ENCODE measurements at places on chromosomes 7 and 10.

DNA sequence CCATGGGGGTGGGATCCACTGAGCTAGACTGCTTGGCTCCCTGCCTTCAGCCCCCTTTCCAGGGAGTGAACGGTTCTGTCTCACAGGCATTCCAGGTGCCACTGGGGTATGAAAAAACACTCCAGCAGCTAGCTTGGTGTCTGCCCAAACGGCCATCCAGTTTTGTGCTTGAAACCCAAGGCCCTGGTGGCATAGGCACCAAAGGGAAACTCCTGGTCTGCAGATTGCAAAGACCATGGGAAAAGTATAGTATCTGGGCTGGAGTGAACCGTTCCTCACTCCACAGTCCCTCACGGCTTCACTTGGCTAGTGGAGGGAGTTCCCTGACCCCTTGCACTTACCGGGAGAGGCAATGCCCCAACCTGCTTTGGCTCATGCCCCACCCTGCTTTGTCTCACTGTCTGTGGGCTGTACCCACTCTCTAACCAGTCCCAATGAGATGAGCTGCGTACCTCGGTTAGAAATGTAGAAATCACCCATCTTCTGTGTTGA lies 62.7 kb downstream of the PPP1R9A start:
- no peak for DNase-seq

- no peak for DNase-seq
These were observed 123.7 kb upstream of the FAM3C start for GRCh38 chr7:121519548-121520521.

GRCh38 chr10:106982268-106982667 lies 182.2 kb downstream of the SORCS1 start:
- DNase-seq: no peak

DNA sequence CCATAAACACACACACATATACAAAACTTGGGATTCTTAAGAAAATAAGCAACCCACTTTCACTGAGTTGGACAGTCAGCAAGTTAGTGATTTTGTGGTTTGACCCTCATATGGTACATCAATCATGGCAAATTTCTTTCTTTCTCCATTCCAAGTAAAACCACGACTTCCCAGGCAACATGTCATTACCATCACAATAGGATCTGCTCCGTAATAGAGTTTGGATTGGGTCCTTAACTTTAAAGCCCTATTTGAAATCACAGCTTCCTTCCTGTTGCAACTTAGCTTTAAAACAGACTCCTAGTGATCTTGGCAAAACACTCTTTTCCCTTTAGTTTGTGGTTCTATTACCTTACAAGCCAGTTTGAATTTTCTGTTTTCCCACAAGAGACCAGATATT lies 483.6 kb downstream of the INHBA start:
- no peak for DNase-seq

DNA sequence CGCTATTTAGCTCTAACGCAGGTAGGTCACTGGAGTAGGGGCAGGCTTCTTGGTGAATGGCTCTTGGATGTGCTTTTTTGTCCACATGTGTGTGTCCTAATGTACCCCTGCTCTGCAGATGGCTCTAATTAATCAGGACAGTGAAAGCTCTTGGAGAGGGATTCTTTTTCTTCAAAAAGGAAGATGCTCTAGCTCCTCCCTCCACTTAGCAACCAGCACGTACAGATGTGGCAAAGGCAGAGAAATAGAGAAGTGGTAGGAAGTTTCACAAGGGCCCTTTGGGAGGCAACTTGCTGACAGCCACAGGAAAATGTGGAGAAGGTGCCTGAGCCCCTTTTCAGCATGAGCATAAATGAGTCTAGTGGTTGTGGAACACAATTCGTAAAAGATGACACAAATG lies 221.7 kb downstream of the PLXNA4 start:
- no peak for DNase-seq

- DNase-seq: no peak
These were observed 62.7 kb downstream of the LANCL2 start for GRCh38 chr7:55427800-55428199.

DNA sequence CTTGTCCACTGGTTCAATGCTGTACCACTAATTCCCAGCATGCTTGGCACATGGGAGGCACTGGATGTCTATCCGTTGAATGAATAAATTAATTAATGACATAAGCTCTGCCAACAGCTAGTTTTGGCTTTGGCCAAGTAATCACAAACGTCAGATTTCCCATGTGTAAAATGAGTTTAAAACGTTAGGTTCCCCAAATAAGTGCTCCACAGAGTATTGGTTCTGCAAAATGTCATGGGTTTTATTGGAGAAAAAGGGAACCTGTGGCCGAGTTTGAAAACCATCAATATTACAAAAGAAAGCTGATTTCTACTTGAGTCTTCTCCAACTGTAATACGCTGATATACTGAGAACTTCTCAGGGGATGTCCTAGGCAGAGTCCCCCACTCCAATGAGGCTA lies 23.2 kb downstream of the ELMO1 start:
- DNase-seq: no peak

DNA sequence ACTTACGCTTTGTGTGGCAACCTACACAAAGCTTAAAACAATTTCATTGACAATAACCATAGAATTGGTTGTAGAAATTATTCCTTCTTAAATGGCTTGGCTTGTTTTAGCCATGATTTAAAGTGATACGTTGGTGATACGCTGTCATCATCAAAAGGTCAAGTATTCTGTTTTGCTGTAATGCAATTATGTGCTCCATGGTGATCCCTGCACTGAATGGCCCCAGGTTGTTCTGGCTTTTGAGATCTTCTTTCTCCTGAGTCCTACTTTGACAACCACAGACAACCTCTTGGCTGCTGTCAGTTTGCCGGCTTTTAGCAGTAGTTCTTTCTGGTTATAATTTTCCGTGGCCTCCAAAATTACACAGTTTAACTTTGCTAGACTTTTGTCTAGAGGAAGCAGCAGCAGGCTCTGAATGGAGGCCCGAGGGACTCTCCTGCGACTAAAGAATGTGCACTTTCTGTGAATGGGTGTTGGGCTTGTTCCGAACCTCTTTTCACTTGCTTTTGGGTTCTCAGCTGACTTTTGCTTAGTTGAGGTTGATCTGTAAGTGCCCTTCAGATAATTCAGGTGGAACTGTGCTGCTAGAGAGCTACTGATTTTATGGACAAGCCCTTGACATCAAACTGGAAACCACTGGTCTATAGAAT lies 104.7 kb downstream of the TMEM178B start:
- no peak for DNase-seq

GRCh38 chr7:73850781-73851207 lies 8.5 kb upstream of the METTL27 start:
- no peak for DNase-seq

DNA sequence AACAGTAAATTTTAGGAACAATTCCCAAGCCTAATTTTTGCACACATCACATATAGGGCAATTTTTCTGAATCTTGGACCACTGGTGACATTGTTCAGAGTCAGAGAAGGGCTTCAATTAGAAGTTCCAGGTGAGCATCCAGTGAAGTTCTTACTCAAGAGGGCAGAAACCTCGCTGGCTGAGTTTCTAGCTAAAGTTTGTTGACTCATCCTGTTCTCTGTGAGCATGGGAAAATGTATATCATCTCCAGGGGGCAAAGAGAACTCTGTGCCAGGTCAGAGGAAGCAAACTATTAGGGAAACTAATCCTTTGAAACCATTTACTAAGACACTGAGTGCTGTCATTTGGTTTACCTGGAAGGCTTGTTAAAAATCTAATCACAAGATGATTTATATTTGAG lies 695.6 kb upstream of the IGFBP3 start:
- no peak for DNase-seq

- peak; percentile 34 for DNase-seq
These were observed 512 bp upstream of the VIM start for GRCh38 chr10:17227367-17228090.

- no peak for DNase-seq
These were observed 1548.1 kb upstream of the LRRTM3 start for GRCh38 chr10:65377687-65378086.

DNA sequence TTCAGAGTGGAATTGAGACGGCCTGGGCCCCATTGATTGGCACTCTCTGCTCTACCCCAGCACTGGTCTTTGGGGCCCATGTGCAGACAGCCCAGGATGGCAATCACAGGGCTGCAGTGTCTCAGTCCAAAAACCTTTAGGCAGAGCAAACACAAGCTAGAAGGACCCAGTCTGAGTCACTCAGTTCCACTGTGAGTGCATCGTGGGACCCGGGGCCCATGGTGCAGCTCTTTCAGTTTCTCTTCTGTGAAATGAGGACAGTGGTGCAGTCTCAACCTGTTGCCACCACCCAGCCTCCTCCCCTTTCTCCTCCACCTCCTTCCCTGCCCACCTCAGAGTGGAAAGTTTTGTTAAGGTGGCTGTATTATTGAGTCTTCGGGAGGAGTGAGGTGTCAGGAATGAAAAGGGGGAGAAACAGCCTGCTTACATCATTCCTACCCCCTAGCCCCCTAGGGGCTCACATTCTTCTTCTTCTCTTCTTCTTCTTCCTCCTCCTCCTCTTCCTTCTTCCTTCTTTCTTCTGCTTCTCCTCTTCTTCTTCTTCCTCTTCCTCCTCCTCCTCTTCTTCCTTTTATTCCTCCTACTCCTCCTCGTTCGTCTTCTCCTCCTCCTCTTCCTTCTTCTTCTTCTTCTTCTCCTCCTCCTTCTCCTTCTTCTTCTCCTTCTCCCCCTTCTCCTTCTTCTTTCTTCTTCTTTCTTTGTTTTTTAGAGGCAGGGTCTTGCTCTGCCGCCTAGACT lies 19.5 kb upstream of the CARD11 start:
- peak; percentile 79 for DNase-seq

- DNase-seq: no peak
These were observed 85.6 kb downstream of the PRKG1 start for GRCh38 chr10:51159841-51160240.

DNA sequence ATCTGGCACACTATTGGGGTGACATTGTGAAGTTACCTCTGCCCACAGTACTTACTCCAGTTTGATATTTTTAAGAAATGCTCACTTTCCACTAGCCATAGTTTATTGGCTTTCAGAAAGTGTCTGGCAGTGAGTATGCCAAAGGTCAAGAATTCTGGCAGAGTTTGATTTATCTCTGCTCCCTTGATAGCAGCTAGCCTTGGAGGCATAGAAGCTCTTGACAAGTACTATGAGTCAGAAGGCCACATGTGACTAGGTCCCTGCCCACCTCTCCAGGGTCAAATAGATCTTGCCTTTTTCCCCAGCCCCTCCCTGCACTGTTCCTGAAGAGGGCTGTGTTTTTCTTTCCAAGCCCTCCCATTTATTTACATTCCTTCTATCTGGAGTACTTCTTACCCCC lies 202.2 kb downstream of the AUTS2 start:
- DNase-seq: no peak

DNA sequence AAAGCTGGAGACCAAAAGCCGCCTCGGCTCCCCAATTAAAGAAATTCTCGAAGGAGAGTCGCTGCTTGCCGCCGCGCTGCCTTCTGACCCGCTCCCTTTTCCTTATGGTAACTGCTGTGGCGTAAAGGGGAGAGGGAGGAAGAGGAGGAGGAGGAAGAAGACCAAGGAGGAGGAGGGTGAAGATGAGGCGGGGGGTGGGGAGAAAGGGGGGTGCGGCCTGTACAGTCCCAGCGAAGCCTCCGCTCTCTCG lies 388 bp downstream of the CNOT4 start:
- no peak for DNase-seq

GRCh38 chr7:116582806-116583444 lies 58.1 kb downstream of the CAV1 start:
- no peak for DNase-seq

- DNase-seq: no peak
These were observed 1.5 kb upstream of the SHH start for GRCh38 chr7:155813546-155814315.

GRCh38 chr7:125559921-125560320 lies 630.3 kb upstream of the POT1 start:
- no peak for DNase-seq

DNA sequence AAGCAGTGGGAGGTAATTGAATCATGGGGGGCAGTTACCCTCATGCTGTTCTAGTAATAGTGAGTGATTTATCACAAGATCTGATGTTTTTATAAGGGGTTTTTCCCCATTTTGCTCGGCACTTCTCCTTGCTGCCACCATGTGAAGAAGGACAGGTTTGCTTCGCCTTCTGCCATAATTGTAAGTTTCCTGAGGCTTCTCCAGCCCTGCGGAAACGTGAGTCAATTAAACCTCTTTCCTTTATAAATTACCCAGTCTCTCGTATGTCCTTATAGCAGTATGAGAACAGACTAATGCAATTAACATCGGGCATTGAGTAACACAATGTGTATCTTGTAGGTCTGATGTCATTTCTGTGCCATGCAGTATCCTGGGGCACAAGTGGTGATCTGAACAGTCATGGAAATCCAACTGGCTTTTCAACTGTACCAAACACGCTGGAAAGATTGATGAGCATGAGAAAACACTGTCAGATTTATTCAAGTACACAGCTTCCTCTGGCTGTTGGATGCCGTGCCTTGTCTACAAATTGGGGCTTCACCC lies 208.6 kb upstream of the KIAA1217 start:
- no peak for DNase-seq

GRCh38 chr7:105105579-105105978 lies 91.6 kb downstream of the KMT2E start:
- no peak for DNase-seq

- no peak for DNase-seq
These were observed 147.4 kb downstream of the PRPF18 start for GRCh38 chr10:13734151-13734550.

GRCh38 chr10:17651896-17652295 lies 7.9 kb downstream of the STAM start:
- DNase-seq: no peak

DNA sequence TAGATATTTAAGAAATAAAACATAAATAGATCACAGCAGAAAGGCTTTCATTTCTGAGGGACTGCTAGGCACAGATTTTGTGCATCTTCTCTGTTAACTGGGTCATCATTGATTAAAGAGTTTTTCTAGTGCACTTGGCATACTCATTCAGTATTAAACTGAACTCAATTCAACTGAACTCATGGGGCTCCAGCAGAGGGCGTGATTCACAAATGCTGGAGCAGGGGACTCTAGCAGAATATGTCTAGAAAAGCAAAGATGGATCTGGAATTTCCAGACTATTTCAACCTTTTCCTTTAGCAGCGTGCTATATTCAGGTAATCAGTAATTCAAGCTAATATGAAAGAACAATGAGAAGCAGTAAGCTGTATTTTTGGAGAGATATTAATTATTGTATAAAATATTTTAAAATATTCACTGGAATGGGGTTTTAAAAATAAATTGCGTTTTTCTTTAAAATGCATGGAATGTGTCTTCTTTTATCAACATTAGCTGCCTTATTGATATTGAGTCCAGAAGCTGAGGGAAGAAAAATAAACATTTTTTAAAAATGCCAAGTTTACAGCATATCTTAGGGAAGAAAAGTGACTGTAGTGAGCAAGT lies 296.8 kb upstream of the CACNA2D1 start:
- DNase-seq: no peak

DNA sequence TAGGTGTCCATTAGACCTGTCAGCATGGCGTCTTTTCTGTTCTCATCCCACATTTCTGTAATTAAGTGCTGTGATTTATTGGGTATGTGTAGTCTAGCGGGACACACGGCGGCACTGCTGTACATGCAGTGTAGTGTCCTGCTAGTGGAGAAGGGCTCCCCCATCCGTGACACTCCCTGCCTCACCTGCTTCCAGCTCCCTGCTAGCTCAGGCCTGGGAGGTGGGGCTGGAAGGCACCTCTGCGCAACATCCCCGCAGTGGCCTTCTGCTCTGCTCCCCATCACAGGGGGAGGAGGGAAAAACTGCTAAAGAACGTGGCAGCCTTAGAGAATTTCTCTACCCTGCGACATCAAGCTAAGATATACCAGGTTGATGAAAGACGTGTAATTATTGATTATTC lies 19.5 kb downstream of the SEPHS1 start:
- DNase-seq: no peak

- DNase-seq: no peak
These were observed 152.0 kb upstream of the NRBF2 start for GRCh38 chr10:62981096-62981495.

GRCh38 chr10:77603534-77603927 lies 34.1 kb downstream of the KCNMA1 start:
- no peak for DNase-seq
